ENCODE measurements at places on chromosomes 2 and 18. TPM values are rescaled to one million over a fixed set of nuclear protein-coding genes. Genes with fewer than 3 reads are reported as not detected.

- DNase-seq: no peak
Observed at GRCh38 chr2:20438334-20439192, 8.3 kb upstream of the RHOB start.

DNA sequence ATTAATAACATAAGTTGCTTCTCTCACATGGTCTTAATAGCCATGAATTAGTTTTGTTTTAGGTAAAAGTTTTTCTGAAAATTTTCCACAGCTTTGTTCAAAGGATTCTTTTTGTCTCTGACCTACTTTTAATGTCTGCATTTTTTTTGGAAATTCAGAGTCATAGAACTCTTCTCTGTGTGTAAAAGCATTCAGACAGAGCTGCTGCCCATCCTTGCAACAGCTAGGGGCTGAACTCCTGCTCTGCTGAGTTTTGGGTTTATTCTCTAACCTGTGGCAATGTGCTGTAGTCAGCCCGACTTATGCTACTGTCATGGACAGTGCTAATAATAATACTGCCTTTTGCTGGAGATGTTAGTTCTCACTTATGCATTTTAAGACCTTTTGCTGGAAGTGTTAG lies 44.1 kb downstream of the RALBP1 start:
- no peak for DNase-seq

GRCh38 chr18:13909141-13909940 lies 6.0 kb downstream of the MC2R start:
- DNase-seq: no peak

GRCh38 chr18:9993521-9994025 lies 79.8 kb downstream of the VAPA start:
- no peak for DNase-seq

GRCh38 chr2:104855221-104856085 lies 1.5 kb downstream of the POU3F3 start:
- DNase-seq: no peak

The RAB31 gene
- total RNA-seq: 2.3 TPM

GRCh38 chr2:240141736-240142135 lies 1.3 kb upstream of the OTOS start:
- no peak for DNase-seq
